AG08395 (cell line): ENCODE measurements at places on chromosomes 3 and 15.

- DNase-seq, result no peak
These were observed 6.0 kb downstream of the CHCHD4 start for GRCh38 chr3:14118400-14119381.

- DNase-seq, result no peak
These were observed 561.8 kb upstream of the MDFIC2 start for GRCh38 chr3:70874196-70874595.

- no peak for DNase-seq
These were observed 13.7 kb upstream of the PTPRG start for GRCh38 chr3:61547625-61548024.

DNA sequence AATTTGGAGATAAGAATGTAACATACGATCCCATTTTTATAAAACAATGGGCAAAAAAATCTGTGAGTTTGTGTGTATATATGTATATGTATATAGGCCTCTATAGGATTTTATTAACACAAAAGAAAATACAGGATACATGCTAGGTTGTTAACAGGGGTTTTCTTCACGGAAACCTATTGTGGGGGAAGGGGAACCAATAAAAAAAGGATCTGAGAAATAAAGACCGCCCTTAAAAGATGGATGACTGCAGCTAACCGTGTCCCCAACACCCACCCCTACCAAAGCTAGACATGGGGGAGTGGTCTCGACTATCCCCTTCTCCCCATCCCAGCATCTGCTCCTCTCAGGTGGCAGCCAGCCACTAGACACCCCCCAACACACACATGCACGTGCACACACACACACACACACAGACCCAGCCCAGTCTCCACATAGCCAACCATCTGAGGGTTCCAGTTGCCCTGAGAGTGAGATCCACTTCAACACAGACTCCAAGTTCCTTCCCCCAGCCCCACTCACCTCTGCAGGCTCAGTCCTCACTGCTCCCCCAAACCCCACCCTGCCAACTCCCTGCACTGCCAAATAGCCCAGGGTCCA, 132.9 kb downstream of the TPRA1 start:
- DNase-seq, result no peak

DNA sequence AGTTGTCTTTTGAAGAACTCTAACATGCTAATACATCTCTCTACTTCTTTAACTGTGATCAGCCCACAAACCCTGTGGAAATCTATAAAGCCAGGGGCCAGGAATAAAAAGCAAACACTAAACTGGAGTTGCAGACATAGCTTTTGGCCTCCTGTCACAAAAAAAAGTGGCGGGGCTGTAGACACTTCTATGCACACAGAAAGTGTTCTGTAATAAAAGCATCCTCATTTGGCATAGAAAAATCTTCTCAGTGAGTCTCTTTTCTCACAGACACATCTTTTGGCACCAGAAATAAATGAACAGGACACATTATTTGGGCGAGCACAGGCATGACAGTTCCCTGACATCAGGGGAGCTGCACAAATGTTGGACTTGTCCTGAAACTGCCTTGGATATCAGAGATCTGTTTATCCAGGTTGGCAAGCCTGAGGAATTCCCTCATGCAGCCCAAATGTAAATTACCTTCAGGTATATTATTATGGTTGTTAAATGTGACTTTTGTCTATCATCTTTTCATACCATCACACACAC, 355.4 kb downstream of the FGF12 start:
- DNase-seq, result no peak
